ENCODE measurements at places on chromosomes 4 and X. TPM values are rescaled to one million over a fixed set of nuclear protein-coding genes. Genes with fewer than 3 reads are reported as not detected.

OTC gene
- total RNA-seq = 0.58 TPM

HTN1 gene
- total RNA-seq = not detected

CENPVL1 gene
- total RNA-seq = not detected

LDB2 gene
- total RNA-seq = 29.6 TPM

VCX2 gene
- total RNA-seq = not detected

SPANXN4 gene
- not detected for total RNA-seq

EGF gene
- 13.0 TPM for total RNA-seq

GPRASP1 gene
- total RNA-seq = 4.7 TPM

- DNase-seq = no peak
Measured at GRCh38 chr4:125397226-125397625, 82.5 kb downstream of the FAT4 start.

DNA sequence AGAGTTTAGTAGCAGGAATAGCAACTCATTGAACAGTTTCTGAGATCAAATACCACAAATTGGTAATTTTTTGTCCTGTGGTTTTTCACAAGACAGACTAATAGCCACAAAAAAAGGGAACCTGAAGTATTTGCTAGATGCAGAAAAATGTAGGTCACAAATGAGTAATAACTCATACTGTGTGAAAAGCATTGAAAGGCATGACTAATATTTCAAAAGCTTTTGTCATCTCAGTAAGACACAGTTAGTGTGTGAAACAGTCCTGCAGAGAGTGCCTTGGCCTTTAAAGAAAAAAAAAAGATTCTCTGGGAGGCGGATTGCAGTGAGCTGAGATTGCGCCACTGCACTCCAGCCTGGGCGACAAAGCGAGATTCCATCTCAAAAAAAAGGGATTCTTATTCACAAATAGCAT lies 31.4 kb upstream of the SLC25A31 start:
- no peak for DNase-seq

- DNase-seq = no peak
Measured at GRCh38 chrX:22950269-22951266, 49.2 kb upstream of the DDX53 start.

- DNase-seq = no peak
Measured at GRCh38 chr4:151887031-151887815, 126.4 kb upstream of the GATB start.

DNA sequence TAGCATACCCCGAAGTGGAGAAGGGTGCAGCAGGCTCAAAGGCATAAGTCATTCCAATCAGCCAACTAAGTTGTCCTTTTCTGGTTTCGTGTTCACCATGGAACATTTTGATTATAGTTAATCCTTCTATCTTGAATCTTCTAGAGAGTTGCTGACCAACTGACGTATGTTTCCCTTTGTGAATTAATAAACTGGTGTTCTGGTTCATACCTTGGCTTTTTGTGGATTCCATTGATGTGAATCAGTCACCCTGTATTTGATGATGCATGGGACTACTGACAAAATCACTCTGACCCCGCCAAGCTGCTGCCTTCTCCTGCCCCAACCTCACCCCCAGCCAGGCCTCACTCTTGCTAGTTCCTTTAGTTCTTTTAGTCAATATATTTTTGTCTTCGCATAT lies 32.7 kb downstream of the F9 start:
- no peak for DNase-seq

- DNase-seq = no peak
Measured at GRCh38 chr4:138775489-138775888, 240.1 kb upstream of the NOCT start.

DNA sequence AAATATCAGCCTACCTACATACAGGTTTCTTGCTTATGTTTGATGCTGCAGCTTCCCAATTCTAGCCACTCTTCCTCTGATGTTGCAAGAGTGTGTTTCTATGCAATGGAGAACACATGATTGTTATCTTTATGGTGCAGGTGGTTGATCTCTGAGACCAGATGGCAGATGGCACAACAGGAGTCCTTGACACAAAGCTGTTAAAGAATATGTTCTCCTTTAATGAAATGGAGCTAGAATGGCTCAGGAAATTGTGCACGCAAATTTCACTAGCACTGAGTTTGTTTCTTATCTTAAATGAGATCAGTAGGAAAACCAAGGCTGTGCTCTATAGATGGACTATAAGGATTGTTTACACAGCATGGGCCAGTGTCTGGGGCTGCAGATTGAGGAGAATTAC lies 29.9 kb upstream of the TTC29 start:
- DNase-seq = no peak

- DNase-seq = no peak
Measured at GRCh38 chr4:6889736-6890324, 19.8 kb upstream of the TBC1D14 start.

DNA sequence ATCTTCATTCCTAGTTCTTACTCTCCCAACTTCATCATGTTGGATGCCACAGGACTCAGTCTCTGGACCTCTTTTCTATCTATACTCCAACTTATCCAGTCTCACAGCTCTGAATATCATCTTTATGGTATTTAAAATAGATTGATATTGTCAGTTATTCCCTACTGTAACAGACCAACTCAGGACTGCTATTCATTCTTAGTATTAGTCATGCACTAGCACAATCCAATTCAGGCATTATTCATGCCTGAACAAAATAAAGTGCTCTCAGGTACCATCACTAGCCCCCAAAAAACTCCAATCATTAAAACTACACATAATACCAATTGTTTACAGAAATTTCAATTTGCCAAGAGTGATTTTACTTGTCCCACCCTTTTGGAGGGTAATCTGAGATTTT lies 37.7 kb downstream of the FRYL start:
- no peak for DNase-seq

GRCh38 chr4:158778712-158779111 lies 9.9 kb downstream of the FNIP2 start:
- DNase-seq = no peak

- DNase-seq = no peak
Measured at GRCh38 chrX:40130207-40130606, 32.4 kb upstream of the BCOR start.

DNA sequence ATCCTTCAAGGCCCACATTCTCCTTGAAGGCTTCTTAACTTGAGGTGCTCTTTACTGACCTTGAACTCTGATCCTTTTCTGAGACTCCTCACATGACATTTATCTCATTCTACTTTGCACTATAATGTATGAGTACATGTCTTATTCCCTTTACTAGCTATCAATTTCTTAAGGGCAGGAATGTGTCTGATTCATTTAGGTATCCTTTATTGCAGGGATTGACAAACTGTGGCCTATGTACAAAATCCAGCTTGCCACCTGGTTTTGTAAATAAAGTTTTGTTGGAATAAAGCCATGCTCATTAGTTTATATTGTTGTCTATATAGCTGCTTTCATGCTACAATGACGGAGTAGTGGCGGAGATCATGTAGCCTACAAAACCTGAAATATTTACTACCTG lies 36.7 kb downstream of the SLC4A4 start:
- DNase-seq = no peak

- no peak for DNase-seq
Measured at GRCh38 chr4:32207456-32207855, 1487.3 kb downstream of the PCDH7 start.

- DNase-seq = no peak
Measured at GRCh38 chrX:85107407-85107806, 103.7 kb downstream of the APOOL start.

DNA sequence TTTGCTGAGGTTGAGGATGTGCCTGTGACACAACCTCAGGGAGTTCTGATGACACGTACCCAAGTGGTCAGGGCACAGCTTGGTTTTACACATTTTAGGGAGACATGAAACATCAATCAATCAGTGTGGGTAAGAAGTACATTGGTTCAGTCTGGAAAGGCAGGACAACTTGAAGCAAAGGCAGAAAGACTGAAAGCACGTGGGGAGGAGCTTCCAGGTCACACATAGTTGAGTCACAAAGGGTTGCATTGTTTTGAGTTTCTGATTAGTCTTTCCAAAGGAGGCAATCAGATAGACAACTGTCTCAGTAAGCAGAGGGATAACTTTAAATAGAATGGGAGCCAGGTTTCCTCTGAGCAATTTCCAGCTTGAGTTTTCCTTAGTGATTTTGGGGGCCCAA lies 1910.0 kb upstream of the AGA start:
- DNase-seq = no peak

DNA sequence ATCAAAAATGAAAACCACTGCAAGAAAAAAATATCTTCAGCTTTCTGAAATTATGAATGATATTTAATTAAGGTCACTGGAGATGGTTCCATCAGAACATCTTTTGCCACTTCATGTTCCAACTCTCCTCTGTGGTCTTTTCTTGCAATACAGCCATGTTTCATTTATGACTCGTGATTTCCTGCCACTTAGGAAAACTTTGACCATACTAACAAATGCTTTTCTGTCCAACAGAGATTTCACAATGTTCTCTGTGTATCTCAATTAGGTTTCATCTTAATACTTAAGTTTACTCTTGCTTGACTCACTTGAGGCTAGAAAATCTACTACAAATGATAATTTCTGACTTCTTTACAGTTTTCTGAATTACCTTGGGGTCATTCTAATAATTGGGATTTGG lies 330.9 kb downstream of the CXXC4 start:
- no peak for DNase-seq

- no peak for DNase-seq
Measured at GRCh38 chrX:150198776-150199175, 164.3 kb upstream of the MAMLD1 start.

DNA sequence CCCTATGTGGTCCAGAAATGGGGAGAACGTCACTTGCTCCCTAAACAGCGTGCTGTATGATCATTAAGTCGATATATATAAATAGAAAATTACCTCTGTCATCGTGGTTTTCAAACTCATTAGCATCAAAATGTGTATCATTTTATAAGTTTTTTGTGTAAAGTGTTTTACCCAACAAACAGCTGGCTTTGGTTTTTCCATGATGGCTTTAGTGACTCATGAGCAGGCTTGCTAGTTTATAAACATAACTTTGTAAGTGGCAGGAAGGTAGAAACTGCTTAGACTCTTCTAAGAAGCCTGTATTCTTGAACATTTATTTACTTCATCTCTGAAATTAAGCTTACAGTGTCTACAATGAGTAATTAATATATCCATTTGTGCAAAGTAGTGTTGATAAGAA lies 108.4 kb upstream of the DIPK2B start:
- DNase-seq = no peak

DNA sequence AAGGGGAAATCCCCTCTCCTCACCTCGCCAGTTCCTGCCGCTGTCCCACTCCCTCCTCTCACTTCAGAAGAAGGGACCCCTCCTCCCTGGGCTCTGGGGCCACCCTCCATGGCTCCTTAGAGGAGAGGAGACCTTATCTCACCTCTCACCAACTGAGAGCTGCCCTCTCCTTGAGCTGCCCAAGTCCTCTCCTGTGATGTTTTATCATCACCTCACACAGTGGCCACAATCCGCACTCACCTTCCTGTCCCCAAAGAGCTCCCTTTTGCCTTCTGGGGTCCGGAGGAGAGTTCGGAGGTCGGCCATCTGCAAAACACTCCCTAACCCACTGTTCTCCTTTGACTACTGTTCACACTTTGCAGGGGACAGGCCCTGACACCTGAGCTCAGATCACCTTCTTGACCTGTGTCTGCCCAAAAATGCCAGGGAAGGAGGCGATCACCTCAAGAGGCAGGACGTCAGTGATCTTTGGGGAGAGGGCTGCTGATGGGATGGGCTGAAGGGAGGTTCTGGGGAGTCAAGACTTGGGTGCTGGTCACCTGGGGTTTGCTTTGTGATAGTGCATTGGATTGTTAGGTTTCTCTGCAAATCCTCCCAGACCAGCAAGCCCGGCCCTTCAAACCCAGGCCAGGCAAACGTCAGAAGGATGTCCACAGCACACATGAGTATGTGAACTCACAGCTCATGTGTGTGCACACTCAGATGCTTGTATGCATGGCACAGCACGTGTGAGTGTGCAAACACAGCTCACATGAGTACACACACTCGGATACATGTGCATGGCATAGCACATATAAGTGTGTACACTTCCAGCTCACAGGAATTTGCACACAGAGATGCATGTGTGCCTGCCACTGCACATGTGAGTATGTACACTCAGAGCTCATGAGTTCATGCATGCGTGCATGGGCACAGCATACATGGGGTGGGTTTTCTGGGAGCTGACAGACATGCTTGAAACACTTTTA lies 41.8 kb downstream of the HTRA3 start:
- no peak for DNase-seq

- no peak for DNase-seq
Measured at GRCh38 chr4:14602206-14602605, 400.1 kb upstream of the CPEB2 start.

DNA sequence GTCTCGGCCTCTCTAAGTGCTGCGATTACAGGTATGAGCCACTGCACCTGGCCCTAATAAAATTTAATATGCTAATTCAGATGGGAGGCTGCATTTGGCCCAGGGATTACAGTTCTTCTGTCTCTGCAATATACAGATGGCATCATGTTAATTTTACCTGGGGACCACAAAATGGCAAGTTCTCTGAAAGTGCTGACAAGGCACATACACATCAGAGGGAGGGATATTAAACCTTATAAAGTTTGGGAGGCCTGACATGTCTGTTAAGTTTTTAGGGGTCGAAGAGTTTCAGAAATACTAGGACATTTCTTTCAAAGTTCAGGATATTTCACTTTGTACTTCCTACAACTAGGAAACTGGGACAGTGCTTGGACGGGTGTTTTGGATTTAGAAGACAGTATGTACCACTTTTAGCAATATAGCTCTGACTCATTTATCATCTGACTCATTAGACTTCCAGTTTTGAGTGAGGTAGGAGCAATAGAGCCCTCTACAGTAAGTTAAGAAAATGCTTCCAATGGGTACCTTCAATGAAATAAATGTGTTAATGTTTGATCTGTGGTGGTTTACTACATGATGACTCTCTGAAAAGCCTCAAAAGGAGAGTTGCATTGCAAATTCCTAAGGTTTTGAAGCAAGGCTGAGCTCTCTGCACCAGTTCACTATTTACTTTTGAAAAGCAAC lies 981.0 kb upstream of the HS3ST1 start:
- DNase-seq = no peak

DNA sequence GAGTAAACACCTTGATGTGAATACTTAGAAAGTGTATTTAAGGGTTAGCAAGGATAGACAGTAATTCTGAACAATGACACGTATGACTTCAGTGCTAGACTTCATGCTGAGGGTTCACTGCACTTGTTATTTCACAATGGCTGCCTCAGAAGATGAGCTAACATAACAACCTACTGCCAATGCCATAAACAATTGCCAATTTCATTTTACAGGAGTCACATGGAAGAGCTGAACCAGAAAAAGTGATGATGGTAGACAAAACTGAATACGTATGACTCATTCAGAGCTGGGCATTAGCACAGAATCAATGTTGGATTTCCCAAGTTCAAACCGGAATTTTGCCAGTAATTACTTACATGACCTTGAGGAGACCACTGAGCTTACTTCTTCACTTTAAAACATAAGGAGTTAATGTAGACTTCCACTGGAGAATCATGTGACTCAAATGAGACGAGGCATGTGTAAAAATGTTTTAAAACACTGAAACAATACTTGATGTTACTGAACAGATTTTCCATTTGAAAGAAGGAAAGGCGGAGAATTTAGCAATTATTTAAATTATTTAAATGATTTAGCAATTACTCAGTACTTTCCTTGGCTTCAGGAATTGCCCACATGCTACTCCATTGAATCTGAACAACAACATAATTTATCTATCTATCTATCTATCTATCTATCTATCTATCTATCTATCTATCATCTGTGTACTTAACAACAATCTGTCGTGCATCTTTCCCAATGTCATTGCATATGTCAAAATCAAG lies 868.5 kb upstream of the SLIT2 start:
- no peak for DNase-seq
